BJ (cell line): ENCODE measurements at places on chromosomes 11 and 22.

DNA sequence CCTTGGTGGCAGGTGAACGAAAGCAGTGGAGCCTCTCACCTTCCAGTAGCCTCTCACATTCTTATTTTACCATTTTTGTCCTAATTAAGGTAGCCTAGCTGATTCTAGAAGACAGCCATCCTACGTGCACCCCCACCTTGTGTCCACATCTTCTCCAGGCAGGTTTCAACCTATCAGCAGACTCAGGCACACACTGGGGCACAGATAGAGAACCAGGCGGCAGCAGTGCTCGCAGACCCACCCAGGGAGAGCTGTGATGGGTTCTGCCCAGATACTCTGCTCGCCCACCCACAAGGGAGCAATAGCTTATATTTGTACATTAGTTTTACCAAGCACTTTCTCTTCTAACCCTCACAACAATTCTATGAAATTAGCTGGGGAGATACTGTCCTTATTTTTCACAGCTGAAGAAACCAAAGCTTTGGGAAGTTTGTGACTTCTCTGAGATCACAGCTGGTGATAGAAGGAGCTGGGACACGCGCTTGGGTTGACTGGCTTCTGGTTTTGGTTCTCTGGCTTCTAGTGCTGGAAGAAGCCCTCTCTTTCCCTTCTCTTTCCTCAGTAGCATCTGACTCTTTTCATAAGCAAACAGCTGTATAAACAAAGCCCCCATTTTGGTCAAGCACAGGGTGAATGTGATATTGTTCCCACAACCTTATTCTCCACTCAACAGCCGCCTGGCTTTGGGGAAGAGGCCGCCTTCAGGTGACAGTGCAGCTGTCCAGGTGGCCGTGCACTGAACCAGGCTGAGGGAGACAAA, 36.9 kb downstream of the PPP2R1B start:
- DNase-seq = no peak

- no peak for DNase-seq
Observed at GRCh38 chr11:27358296-27358695, 4.7 kb downstream of the CCDC34 start.

DNA sequence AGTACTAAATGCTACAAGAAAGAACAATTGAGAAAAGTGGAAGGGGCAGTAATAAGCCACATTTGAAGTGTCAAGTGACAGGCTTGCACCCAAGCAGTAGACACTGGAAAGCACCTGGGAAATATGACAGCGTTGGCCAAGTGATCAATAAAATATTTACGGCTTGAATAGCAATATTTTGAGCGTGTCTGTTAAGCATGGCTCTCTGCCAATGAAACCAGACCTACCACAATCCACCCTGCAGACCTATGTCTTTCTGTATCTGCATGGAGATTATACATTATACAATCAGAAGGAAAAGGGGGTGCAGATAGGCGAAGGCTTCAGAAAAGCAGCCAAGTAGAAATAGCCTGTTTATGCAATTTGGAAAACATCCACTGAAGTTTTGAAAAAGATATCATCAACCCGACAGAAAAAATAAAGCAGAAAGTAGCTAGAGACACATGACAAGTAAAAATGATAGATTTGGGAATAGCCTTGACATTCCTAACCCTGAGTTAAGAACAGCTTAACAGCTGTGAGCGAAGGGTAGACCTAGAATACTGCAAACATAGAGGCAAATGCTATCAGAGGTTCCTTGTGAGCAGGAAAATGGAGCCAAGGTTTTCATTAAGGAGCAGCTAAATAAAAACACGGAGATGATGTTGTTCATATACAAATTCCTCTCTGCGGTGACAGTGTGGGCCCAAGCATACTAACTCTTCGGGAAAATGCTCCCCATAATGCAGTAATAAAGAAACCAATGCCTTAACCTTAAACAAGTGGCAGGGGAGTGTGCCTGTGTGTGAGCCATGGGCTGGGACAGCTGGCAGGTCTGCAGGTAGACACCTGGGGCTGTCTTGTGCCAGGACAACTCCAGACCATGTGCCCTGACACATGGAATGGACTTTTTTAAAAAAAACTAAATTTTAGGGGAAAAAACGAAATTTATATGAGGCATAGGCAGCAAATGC, 71.3 kb downstream of the ETS1 start:
- no peak for DNase-seq

DNA sequence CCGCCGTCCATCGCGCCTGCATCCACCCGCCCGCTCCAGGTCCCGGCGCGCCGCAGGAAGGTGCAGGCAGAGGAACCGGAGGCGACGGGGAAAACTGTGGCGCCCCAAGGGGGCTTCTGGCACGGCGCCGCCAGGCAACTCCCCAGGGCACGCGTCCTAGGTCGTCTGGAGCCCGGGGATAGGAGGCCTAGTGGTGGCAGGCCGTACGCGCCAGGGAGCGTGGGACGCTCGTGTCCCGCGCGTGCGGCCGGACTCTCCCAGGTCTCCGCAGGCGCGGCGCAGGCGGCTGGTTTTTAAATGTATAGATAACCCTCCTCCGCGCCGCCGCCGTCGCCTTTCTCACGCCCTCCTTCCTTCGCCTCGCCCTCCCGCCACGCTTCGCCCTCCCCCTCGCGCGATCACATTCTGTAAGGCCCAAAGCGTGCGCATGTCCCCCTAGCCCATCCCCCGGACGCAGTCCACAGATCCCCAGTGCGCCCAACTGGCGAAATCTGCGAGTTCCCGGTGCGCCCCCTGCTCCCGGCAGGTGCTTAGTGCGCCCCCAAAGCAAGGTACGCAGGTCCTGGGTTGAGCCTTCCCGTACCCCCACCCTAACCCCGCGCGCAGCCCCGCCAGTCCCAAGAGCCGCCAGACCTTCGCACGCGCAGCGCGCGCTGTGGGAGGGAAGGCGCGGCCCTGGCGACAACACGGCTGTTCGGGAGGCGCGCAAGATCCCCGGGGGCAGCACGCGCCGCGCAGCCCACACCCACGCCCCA, at the start of gene ASCL2:
Gene ASCL2, minus strand, starts transcription at position 267 of the 755 bp plus-strand sequence. Its CDS starts 256 bp downstream, at position 11.
- DNase-seq = no peak

GRCh38 chr11:34633990-34634693, 13.2 kb downstream of the EHF start:
- no peak for DNase-seq

DNA sequence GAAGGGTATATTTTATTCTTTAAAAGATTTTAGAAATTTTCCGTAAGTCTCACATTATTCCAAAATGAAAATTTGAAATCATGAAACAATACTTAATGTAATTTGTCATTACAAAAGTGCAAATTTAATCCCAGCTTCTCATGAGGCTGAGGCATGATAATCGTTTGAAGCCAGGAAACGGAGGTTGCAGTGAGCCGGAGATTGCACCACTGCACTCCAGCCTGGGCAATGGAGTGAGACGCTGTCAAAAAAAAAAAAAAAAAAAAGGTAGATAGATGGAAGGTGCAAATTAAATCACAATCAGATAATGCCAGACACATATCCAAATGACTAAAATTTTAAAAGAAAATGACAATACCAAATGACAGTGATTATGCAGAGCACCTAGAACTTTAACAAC, 644.2 kb downstream of the FAM181B start:
- no peak for DNase-seq

- DNase-seq = no peak
Observed at GRCh38 chr22:45775569-45776312, 104.1 kb downstream of the ATXN10 start.

DNA sequence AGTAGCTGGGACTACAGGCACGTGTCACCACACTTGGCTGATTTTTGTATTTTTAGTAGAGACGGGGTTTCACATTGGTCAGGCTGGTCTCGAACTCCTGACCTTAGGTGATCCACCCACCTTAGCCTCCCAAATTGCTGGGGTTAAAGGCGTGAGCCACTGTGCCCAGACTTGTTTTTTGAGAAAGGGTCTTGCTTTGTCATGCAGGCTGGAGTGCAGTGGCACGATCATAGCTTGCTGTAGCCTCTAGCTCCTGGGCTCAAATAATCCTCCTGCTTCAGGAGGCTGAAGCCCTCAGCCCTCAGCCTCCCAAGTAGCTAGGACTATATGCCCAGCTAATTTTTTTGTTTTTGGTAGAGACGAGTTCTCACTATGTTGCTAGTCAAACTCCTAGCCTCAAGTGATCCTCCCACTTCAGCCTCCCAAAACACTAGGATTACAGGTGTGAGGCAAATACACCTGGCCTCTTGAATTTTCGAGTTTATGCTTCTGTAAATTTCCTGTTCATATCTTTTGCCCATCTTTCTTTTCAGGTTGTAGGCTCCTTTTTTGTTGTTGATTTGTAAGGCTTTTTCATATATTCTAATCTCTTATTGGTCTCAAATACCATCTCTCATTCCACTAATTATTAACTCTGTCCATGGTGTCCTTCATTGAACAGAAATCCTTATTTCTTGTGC, 3.4 kb upstream of the RBM4B start:
- DNase-seq = no peak

GRCh38 chr22:27183474-27183873, 526.1 kb downstream of the MIAT start:
- no peak for DNase-seq

DNA sequence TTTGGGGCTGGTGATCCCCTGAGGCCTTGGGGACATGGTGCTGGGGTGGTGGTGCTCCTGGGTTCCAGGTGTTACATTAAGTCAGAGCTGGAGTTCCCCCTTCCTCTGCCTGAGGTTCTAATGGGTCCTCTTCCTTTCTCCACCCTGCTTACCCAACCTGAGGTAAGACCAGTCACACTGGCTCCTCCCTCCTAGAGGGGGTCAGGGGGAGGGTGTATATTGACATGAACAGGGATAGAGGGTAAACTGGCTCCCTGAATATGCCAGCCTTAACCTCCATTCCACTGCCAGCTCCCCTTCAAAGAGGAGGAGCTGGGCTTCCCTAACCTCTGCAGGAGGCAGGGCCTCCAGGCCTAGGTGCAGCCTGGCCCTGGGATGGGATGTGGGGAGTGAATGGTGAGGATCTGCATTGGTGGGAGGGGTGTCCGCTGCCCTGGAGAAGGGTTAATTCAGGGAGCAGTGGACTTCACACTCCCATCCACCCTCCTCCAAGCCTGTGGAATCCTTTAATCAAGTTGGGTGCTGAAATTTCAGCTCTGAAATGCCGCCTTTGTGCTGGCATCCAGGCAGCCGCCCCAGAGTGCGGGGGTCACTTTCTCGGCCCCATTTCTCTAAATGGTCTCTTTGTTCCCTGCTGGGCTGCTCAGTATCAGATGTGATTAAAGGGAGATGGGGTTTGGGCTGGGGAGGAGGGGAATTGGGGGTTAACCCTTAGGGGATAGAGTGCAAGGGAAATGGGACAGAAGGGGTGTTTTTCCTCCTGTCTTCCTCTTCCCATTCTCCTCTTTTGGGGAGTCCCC, 15.2 kb downstream of the POLR2F start:
- no peak for DNase-seq

DNA sequence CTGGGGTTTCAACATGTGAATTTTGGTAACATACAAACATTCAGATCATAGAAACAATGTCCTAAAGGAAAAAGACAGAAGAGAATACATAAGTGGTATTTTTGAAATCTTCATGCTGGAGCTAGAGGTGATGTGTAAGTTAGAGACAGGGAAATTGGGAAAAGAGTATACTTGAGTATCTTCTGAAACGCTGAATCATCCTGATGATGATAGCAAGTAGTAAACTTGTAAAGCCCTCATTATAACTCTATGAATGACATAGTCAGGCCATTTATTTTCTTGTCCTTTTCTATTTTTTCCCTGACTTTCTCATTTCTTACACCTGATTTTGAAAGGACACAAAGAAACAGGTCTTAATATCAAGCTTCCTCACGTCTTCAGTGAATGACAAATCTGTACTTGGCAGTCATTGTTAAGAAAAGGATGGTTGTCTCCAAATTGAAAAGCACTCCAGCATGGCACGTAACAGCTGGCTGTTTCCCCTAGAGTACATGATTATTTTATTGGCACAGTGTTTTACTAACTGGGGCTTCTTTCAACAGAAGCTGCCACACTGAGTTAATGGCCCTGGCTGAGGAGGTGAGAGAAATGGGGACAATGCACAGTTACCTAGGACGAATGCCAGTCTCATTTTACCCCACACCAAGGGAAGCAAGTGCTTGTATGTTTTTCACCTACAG, 140.7 kb upstream of the CTSC start:
- no peak for DNase-seq

DNA sequence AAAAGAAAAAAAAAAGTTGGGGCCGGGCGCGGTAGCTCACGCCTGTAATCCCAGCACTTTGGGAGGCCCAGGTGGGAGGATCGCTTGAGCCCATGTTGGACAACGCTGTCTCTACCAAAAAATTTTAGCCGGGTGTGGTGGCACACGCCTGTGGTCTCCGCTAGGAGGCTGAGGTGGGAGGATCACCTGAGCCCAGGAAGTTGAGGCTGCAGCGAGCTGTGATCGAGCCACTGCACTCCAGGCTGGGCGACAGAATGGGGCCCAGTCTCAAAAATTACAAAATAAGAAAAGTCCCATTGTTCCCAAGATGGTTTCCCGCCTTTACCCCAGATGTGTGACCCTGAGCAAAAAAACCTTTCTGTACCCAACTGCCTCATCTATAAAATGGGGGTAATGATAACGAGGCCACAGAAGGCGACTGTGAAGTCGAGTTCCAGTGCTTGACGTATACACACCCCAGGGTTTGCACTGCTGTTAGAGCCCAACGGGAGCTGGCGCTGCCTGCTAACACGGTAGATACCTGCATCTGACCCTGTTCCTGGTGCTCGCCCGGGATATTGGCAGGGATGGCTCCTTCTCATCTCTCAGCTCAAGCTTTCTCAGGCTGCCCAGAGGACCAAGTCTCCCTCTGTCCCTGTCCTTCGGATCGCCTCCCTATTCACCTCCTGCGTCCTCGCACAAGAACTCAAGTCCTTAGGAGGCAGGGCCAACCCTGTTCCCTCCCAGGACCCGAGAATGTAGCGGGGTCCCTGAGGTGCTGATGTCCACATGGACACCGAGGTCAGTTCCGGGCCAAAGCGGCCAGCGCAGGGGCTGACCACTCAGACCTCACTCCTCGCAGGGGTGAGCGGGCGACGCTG, 1.1 kb upstream of the RPLP2 start:
- DNase-seq = no peak

DNA sequence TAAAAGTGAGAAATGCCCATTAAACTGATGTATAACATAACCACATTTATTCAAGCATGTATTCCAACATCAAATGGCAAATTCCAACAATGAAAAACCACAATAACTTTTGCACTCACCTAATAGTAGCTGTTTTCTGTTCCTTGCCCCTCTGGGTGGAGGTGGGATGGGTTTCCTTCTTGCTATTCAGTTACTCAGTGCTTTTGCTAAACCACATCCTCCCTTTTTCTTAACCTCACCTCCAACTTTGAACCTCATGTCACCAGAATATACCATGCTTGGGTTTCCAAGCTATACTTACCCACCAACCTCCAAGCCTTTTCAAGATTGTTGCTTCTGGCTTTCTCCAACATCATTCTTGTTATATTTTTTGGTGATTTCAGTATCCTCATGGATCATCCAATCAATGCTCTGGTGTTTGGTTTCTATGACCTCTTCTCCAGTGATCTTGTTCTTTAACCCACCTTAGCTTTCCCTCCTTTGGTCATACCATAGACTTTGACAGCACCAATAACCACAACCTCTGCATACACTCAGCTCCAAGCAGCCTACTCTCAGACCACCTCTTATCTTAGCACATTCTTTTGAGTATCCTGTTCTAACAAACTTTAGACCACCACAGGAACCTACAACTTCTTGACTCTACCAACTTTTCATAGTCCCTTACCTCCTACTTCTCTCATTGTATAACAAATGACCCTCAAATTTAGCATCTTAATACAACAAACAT, 3.2 kb upstream of the CCDC15 start:
- no peak for DNase-seq

- DNase-seq = no peak
Observed at GRCh38 chr11:93020248-93021046, 51.0 kb downstream of the MTNR1B start.
